ENCODE measurements at places on chromosomes 3 and 15.
A peak's percentile ranks its signal among the peaks of the same experiment; 100 is the strongest.

DNA sequence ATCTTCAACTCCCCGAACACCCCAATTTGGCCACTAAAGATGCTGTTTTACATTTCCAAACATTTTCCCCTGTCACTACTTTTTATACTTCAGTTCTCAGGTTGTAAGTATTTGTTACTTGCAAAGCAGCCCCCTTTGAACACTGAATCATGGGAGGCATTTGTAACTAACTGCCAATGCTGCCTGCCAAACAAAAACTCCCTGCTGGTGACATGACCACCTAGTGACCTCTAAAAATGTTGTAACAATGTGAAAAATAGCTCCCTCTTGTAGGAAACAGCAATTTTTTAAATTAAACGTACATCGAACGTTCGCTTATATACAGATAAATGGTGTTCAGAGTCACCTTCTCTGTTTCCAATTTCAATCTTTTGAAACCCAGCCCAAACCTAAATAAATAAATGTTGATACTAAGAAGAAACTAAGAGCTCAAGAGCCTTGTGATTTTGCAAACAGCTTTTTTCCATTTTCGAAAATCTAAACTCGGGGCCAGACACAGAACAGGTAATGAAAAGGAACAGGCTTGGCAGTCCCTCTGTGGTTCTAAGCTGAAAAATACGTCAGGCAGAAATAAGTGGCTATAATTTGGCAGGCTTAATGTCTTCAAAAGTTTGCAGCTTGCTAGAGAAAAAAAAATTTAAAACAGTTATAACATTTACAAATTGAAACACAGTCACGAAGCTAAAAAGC lies 268.6 kb upstream of the WNT5A start:
- no peak for DNase-seq

DNA sequence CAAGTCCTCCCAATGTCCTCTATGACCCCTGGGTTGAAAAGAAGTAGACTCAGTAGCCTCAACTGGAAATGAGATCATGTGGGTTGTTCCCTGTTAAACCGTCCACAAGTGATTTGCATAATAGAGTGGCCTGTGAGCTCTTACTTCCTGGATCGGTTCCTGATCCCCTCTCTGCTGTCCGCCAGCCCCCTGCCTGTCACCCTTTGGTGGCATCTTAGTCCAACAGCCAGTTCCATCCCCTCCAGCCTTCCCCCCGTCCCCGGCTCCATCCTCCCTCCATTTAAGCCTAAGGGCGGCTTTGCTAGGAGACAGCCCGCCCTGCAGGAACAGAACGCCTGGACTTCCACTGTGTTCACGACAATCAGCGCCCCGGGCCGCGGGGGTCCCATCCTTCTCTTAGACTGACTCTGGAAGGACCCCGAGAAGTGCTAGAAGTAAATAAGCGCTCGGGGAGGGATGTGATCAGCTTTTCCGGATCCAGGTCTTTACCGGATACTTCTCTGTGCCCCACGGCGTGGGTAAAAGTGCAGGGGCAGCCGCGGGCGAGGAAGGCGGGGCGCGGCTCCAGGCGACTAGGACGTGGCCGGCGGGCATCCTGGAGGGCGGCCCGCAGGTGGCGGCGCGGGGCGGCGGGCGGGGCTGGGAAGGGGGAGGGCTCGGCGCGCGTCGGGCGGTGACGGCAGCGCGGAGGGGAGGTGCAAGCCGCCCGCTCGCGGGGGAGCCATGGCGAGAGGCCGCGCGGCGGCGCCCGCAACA lies 51.2 kb upstream of the ULK4 start:
- peak; percentile 91 for DNase-seq

DNA sequence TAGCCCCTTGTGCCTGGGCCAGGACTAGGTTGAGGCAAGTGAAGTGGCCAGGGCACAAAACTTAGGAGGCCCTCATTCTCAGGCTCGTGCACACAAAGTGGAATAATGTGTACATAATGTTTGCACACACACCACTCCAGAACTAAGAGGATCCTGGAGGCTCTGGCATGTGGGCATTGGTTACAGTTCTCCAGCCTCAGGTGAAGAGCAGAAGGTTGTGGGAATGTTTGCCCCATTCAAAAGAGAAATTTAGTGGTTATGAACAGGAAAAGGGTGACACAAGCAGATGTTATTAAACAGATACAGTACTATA lies 31.3 kb downstream of the ASB7 start:
- DNase-seq: no peak

DNA sequence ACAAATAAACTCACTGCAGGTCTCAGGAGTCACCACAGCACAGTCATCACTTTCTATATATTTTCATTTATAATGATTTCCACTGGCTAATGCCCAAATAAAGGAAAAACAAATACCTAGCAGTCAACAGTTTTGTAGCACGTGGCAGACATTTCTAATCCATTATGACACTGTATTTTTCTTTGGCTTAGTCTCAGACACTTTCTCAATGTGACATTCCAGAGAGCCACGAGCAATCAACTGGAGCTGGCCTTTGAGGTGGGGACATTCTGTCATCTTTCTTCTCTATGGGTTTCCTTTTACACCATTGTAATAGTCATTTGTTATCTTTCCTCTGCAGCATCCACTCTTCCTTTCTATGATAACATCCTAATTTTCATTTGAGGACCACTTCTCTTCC lies 119.7 kb downstream of the WNT5A start:
- no peak for DNase-seq

DNA sequence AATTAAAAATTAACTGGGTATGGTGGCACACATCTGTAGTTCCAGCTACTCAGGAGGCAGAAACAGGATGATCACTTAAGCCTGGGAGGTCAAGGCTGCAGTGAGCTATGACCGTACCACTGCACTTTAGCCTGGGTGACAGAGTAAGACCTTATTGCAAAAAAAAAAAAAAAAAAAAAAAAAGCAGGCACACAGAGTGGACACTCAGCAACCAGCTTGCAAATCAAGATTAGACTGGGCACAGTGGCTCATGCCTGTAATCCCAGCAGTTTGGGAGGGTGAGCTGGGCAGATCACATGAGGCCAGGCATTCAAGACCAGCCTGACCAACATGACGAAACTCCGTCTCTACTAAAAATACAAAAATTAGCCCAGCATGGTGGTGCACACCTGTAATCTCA lies 5.4 kb downstream of the CLN6 start:
- DNase-seq: no peak

- no peak for DNase-seq
Measured at GRCh38 chr3:183911763-183912506, 27.3 kb upstream of the PARL start.

- no peak for DNase-seq
Measured at GRCh38 chr3:195609229-195609628, 25.5 kb upstream of the APOD start.

- DNase-seq: no peak
Measured at GRCh38 chr3:105829229-105829628, 39.6 kb downstream of the CBLB start.

DNA sequence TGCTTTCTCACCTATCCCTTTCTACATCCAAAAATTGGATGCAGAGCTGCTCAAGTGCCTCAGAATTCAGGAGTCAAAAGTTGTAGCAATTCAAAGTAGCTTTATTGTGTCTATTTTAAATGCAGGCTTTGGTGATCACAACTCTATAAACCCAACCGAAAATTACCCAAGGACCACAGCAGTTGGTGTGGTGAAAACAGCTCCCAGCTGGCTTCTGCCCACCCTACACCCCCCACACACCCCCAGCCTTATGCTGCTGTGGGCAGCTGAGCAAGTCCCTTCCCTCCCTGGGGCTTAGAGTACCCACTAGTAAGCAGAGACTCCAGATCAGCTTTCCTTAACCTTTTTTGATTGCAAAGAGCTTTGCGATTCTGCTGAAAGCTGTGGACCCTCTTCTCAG lies 5.8 kb upstream of the HES1 start:
- DNase-seq: no peak

DNA sequence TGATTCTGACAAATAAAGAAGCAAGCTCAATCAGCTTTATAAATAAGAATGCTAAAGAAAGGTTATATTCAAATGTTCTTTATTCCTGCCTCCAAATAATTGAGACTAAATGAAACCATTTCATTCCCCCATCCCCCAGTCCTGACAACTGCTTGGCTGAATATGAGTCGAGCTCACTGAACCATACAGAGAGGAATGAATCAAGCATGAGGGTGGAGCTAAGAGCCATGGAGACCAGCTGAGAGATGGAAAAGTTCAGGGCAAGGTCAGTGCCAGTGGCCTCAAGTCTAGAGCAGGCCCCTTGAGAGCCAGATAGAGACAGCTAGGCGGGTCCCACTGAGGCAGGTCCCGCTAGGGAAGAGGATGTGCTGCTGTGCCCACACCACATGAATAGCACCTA lies 188.7 kb upstream of the EIF1B start:
- DNase-seq: no peak

DNA sequence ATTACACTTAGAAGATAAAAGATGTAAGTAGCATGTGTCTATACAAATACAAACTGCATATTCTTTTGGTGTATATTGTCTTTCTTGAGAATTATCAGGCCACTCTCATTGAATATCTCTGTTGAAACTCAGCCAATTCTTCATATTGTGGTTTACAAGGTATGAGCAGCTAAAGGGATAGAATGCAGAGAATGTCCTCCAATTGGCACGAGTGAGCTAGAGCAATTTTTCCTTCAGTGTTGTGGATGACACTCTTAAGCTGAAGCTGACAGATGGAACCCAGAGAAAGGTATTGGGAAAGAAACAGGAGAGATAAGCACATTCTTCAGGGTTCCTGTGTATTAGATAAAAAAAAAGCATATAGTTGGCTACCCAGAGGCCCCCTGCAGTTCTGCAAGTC lies 453.1 kb downstream of the EPHA3 start:
- DNase-seq: no peak

GRCh38 chr3:37913522-37913921 lies 51.8 kb downstream of the CTDSPL start:
- DNase-seq: no peak

DNA sequence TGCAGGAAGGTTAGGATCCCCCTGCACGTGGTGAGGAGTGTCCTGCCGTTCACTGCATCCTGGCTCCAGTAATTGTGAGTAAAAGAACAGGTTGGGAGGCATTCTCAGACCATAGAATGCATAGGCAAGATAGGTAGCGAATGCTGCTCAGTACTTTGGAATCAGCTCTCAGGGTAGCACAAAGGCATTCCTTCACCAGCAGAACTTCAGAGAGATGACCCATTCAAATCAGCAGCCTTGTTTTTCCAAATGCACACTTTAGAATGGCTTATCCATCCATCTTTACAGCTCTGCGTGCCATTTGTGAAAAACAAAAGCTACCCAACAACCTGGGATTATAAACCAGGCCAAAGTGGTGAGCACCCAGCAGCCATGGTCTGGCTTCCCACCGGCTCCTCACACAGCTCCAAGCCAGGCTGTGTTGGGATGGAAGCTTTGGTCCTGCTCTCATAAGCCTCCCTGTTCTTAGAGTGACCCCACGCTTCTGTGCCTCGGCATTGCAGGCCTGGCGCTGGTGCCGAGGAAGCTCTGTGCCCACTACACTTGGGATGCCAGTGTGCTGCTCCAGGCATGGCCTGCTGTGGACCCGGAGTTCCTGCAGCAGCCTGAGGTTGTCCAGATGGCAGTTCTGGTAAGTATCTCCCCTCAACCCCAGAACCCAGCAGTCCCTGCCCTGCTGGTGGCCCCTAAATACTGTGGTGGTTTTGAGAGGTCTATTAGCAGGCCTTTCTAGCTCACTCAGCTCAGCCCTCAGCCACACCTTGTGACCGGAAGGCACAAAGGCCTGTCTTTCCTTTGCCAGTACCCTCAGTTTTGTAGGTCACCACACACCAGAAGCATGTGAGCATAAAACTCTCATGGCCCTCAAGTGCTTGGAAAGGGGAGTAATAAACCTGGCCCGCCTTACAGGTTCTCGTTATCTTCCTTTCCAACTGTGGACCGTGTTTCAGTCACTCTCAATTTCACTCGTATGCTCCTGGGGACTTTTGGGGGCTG lies 52.9 kb upstream of the LIMD1 start:
- DNase-seq: no peak

DNA sequence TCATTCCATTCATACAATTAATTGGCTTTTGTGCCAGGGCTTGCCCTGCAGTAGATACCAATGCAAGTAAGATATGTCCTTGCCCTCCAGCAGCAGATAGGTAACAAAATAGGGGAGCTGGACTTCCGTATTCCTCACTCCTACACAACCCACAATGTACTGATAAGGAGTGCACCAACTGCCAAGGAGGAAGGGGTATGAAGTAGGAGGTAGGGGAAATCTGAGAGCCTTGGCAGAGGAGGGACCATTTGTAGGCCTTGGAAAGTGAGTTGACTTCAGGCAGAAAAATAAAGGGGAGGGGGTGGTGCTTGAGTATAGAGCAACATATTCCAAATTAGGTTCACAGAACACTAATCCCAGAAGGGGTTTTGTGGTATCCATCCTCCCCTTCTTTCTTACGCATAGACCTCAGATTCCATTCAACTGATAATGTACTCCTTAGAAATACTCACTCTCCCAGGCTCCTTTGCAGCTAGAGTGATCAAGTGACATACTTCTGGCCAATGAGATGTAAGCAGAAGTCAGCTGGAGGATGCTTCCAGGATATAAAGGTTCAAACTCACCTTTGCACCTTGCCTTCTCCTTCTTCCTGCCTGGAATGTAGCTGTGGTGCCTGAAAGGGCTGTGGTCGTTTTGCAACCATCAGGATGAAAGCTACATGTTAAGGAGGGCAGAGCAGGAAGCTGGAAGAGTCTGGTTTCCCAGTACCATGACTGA lies 127.1 kb upstream of the SMAD3 start:
- no peak for DNase-seq

GRCh38 chr15:78272316-78272715 lies 8.0 kb downstream of the DNAJA4 start:
- DNase-seq: no peak

GRCh38 chr3:133457465-133458067 lies 57.7 kb downstream of the BFSP2 start:
- no peak for DNase-seq

GRCh38 chr3:195446359-195446758 lies 3.5 kb upstream of the ACAP2 start:
- no peak for DNase-seq

DNA sequence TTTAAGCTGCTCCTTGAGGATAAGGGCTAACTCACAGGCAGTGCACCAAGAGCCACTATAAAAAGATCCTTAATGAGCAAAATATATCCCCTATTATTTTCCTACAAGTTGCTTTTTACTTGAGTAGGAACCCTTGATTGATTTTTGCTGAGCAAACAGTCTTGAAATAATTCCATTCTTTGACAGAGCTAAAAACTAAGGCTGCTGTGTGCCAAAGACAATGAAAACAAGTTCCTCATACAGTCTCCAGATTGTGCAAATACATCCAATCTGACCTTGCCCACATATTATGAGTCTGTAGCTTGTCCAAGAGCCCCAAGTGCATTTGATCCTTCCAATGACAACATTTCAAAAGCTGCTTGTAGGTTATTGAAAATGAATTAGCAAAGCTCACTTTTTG lies 15.0 kb downstream of the PRKAR2A start:
- no peak for DNase-seq

DNA sequence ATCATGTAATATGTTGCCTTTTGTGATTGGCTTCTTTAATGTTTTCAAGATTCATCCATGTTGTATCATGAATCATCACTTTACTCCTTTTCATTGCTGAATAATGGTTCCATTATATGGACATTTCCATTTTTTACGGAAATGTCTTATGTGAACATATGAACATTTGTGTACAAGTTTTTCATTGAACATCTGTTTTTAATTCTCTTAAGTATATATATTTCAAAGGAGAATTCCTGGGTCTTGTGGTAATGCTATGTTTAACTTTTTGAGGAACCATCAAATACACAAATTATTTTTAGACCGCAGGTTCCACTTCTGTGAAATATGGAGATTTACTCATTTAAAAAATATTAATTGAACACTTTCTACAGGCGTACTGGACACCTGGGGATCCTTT lies 85.7 kb downstream of the ARIH1 start:
- DNase-seq: no peak

All from GM13976 (cell line).